ENCODE measurements at places on chromosomes 6 and 20.

GRCh38 chr6:24330137-24330732 is 27.6 kb downstream of the DCDC2 start:
- DNase-seq: no peak

DNA sequence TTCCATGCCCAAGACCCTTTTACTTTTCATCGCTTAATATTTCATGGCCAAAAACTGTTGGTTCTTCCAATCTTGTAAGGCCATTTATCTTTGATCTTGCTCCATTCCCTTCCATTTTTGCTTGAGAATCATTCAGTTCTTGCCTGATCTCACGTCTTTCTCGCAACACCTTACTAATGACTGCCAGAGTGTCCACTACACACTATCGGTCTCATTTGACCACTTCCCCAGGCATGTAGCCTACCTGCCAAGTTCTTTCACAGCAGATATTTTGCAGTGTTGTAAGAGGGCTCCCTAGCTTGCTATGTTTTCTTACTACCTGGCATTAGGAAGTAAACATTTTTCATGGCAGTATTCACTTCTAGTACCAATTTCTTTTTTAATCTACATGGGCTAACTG is 248.0 kb downstream of the ESR1 start:
- no peak for DNase-seq

DNA sequence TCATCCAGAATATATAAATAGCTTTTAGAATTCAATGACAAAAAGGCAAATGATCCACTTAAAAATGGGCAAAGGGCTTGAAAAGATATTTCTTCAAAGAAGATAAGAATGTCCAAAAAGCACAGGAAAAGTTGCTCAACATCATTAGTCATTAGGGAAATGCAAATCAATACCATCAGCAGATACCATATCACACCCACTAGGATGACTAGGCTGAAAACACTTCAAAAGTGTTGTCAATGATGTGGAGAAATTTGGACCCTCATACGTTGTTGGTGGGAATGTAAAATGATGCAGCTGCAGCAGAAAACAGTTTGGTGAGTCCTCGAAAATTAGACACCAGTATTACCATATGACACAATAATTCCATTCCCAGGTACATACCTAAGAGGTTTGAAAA is 303.6 kb upstream of the SLC35B3 start:
- no peak for DNase-seq

- DNase-seq: no peak
These were observed 91.2 kb downstream of the ISM1 start for GRCh38 chr20:13312300-13312699.

DNA sequence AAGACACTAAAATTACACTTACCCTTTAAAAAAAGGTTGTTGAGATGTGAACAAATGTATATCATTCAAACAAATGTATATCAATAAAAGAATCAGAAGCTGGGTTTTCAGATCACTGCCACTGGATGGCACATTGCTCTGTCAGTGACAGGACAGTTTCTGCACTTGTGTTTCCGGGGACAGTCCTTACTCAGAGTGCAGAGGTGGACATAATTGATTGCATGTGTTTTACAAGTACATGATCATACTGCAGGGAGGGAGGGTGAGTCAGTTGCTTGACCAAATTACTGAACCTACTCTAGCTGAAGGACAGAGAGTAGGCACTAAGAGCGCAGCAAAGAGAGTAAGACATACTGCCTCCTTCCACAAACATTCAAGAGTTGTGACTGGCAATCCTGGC is 302.3 kb downstream of the TENT5A start:
- no peak for DNase-seq

- DNase-seq: no peak
These were observed 72.2 kb downstream of the RPP40 start for GRCh38 chr6:4931530-4932227.

DNA sequence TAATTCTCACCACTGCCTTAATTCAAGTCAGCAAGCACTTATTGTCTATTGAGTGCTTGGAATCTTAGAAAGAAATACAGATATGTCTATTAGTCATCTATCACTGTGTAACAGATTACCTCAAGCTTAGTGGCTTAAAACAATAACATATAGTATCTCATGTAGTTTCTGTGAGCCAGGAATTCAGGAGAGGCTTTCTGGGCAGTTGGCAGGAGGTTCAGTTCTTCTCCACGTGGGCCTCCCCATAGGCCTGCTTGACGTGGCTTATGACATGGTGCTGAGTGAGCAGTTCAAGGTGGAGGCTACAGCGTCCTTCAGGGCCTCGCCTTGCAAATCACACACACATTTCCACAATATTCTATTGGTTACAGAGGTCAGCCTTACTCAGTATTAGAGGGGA is 69.7 kb downstream of the DTD1 start:
- DNase-seq: no peak

GRCh38 chr20:52869698-52870501 is 102.3 kb upstream of the TSHZ2 start:
- DNase-seq: no peak

- DNase-seq: no peak
These were observed 17.9 kb downstream of the MDGA1 start for GRCh38 chr6:37679539-37680476.
